ENCODE measurements at places on chromosomes 6 and 20. TPM values are rescaled to one million over a fixed set of nuclear protein-coding genes. Genes with fewer than 3 reads are reported as not detected.

GRCh38 chr6:30891816-30892538 lies 7.7 kb downstream of the DDR1 start:
- peaks cover 18% of the 10 kb centered on the region for H3K4me1 ChIP-seq
- peaks cover 12% of the 10 kb centered on the region for H3K36me3 ChIP-seq
- no peak for DNase-seq
- H3K27me3 ChIP-seq, result peaks cover 17% of the 10 kb centered on the region
- H3K27ac ChIP-seq, result no peak overlapping the region
- H3K4me3 ChIP-seq, result no peak overlapping the region

DNA sequence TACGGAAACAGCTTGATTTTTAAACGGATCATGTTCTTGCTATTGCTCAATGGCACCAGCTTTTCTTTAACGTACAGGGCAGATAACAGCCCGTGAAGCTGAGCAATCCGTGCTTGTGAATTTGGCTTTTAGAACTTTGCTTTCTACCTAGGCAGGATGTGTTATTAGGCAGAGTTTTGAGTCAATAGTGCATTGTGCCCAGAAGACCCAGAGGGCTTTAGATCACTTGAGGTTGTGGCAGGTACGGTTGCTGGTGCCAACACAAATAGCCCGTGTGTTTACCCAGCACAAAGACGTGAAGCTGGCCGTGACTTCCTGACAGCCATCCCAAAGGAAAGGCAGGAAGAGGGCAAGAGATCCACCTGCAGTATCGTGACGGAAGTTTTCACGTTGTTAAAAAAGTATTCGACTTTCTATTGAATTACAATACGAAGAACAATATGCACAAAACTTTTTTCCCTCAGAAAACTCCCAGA lies 117.4 kb upstream of the FRMD1 start:
- H3K4me3 ChIP-seq, result no peak overlapping the region
- peaks cover 11% of the 10 kb centered on the region for H3K27me3 ChIP-seq
- H3K27ac ChIP-seq, result no peak overlapping the region
- no peaks in the 10 kb centered on the region for H3K36me3 ChIP-seq
- DNase-seq, result no peak

GRCh38 chr6:79784395-79784753 lies 153.2 kb downstream of the SH3BGRL2 start:
- peaks cover 10% of the 10 kb centered on the region for H3K4me1 ChIP-seq
- no peak overlapping the region for H3K27ac ChIP-seq
- no peaks in the 10 kb centered on the region for H3K36me3 ChIP-seq
- no peak for DNase-seq

DNA sequence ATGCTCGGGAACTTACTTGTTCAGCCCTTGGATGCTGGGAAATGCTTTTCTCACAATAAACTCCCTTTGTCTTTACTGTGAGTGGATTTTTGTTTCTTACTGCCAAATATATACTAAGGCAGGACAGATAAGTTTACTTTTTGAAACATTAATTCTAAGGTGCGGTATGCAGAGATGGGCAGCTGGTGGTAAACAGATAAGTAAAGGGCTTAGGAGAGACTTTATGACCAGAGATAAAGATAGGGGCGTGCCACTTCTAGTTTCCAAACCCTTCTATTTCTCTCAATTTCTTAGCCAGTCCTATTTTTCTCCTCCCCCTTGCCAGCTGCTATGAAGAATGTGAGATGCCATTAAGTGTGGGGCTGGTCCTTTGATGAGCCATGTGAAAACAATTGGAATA lies 16.3 kb downstream of the SAMD3 start:
- H3K4me1 ChIP-seq, result no peaks in the 10 kb centered on the region
- no peak overlapping the region for H3K4me3 ChIP-seq
- H3K27ac ChIP-seq, result no peak overlapping the region
- H3K27me3 ChIP-seq, result no peaks in the 10 kb centered on the region
- no peak for DNase-seq

DNA sequence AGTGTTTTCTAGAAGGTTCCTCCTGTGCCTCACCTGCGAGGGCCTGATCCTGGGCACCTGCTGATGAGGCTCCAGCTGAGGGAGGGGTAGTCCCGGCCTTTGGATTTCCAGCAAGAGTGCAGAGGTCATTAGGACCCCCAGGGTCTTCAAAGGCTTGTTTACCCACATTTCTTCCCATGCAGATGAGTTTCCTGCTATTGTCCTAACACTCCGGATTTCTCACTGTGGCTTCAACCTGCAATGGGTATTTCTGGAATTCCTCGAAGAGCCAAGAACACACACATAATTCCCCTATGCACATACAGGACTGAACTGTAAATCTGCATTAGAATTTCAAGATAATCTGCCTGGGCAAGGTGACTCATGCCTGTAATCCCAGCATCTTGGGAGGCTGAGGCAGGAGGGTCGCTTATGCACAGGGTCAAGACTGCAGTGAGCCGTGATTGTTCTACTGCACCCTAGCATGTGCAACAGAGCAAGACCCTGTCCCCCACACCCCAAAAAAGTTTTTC lies 53.9 kb downstream of the ADNP start:
- peaks cover 19% of the 10 kb centered on the region for H3K4me1 ChIP-seq
- H3K4me3 ChIP-seq, result no peak overlapping the region
- DNase-seq, result no peak
- no peak overlapping the region for H3K27ac ChIP-seq
- no peaks in the 10 kb centered on the region for H3K36me3 ChIP-seq
- peaks cover 10% of the 10 kb centered on the region for H3K27me3 ChIP-seq

- H3K27me3 ChIP-seq, result peaks cover 8% of the 10 kb centered on the region
- no peak for DNase-seq
- H3K4me1 ChIP-seq, result peaks cover 21% of the 10 kb centered on the region
- H3K27ac ChIP-seq, result no peak overlapping the region
- no peaks in the 10 kb centered on the region for H3K36me3 ChIP-seq
Observed at GRCh38 chr20:50982363-50982762, 23.7 kb downstream of the MOCS3 start.

DNA sequence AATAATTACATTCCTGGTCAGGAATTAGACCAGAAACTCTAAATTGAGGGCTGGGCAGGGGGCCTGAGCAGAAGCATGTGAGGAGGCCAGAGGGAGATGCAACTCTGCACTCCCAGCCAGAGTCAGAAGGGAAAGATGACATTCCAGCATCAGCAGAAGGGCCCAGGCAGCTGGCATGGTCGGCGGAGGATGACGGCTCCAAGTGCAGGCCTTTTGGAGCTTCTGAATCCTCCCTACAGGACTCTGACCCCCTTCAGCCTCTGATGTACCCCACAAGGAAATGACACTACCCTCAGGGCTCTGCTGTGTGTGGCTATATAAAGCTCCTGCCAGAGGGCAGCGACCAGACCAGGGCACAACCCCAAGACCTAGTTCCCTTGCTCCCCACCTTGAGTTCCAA lies 1.9 kb downstream of the LRFN2 start:
- no peaks in the 10 kb centered on the region for H3K36me3 ChIP-seq
- peaks cover 16% of the 10 kb centered on the region for H3K4me1 ChIP-seq
- peak overlapping the region; percentile 81 for H3K4me3 ChIP-seq
- DNase-seq, result no peak
- H3K27ac ChIP-seq, result no peak overlapping the region
- H3K27me3 ChIP-seq, result peaks cover 22% of the 10 kb centered on the region

GRCh38 chr6:66245231-66245630 lies 538.2 kb upstream of the EYS start:
- H3K4me3 ChIP-seq, result no peak overlapping the region
- no peak overlapping the region for H3K27ac ChIP-seq

DNA sequence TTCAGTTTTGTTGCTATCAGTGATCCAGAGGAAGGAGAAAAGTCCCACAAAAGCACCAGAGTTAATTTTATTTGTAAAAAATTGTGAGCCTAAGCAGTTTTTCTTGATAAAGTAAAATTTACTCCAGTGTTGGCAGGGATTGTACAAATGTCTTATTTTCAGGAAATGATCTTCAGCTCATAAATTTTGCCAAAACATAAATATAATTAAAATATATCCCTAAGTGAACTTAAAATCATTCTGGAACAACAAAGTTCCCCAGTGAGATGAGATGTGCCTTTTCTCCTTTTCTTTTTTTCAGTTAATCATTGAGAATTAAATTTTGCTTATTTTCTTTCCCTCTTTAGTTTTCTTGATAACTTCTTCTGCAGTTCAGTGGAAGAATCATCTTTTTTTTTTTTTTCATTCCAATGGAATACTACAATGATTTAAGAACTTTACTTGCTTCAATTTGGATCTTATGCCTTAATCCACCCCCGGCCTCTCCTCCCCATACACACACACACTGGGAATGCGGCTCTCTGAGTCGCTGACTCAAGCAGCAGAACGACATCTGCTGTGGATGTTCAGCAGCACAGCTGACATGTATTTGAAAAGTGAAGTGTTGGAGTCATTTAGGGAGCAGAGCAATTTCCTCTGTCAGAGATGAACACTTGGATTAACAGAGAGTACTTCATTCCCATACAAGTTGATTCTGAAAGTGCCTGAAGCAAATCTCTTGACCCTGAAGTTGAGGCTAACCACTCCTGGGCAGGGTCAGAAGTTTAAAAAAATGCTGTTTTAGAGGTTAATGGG lies 27.7 kb upstream of the LAMA4 start:
- H3K27me3 ChIP-seq, result no peaks in the 10 kb centered on the region
- H3K4me1 ChIP-seq, result peaks cover 18% of the 10 kb centered on the region
- no peaks in the 10 kb centered on the region for H3K36me3 ChIP-seq
- peak; percentile 26 for DNase-seq
- peak overlapping the region; percentile 20 for H3K27ac ChIP-seq

- H3K36me3 ChIP-seq, result no peaks in the 10 kb centered on the region
- peak overlapping the region; percentile 31 for H3K4me3 ChIP-seq
- DNase-seq, result peak; percentile 72
- H3K27ac ChIP-seq, result peak overlapping the region; percentile 82
- H3K27me3 ChIP-seq, result peaks cover 8% of the 10 kb centered on the region
Observed at GRCh38 chr20:32681175-32682084, 7.7 kb upstream of the C20orf203 start.

GRCh38 chr20:22560817-22561216 lies 23.6 kb downstream of the FOXA2 start:
- H3K36me3 ChIP-seq, result no peaks in the 10 kb centered on the region
- DNase-seq, result no peak
- H3K4me1 ChIP-seq, result no peaks in the 10 kb centered on the region
- H3K4me3 ChIP-seq, result no peak overlapping the region
- peaks cover 40% of the 10 kb centered on the region for H3K27me3 ChIP-seq

GRCh38 chr6:147201885-147202515 lies 2.2 kb upstream of the STXBP5 start:
- peak; percentile 22 for DNase-seq
- peaks cover 11% of the 10 kb centered on the region for H3K27me3 ChIP-seq
- peaks cover 7% of the 10 kb centered on the region for H3K4me1 ChIP-seq
- peak overlapping the region; percentile 98 for H3K4me3 ChIP-seq
- no peaks in the 10 kb centered on the region for H3K36me3 ChIP-seq

POFUT1 gene
- 29.5 TPM for total RNA-seq

SCRT2 gene
- total RNA-seq, result 28.0 TPM

SMLR1 gene
- not detected for total RNA-seq

BMP5 gene
- total RNA-seq, result 1.1 TPM
